ENCODE measurements at places on chromosomes 1 and 21. TPM values are rescaled to one million over a fixed set of nuclear protein-coding genes. Genes with fewer than 3 reads are reported as not detected.

- DNase-seq = peak; percentile 30
Measured at GRCh38 chr1:100539836-100540536, 2.0 kb downstream of the GPR88 start.

DNA sequence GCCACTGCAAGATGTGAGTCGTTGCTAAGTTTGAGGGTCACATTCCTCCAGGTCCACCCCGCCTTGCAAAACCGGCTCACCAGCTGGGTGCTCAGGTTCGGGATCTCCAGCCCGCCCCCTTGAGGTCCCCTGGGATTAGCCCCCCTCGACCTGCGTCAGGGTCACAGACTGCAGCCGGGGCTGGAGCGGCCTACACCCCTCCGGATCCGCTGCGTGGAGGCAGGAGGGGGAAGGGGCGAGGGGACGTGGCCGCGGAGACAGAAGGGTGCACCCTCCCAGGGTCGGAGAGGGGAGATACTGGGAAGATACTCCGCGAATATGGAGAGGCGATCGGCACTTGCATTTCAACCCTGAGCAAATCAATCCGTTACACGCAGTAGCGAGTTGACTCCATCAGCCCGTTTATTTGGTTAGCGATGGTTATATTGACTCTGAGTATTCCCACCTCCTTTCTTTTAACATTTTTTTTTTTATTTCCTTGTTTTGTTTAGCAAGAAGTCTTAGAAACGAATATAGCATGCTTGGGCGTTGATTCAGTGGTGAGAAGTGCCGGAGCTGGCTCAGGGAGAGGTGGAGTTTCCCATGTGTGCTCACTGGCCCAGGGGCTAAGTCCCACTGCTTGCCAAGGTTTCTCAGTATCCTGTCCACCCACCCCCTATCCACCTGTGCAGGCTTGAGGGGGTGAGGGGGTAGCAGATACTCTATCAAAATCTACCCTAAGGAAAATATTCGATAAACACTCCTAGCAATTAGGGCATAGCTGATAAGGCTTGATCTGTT, 997 bp downstream of the IFNAR2 start:
- peak; percentile 28 for DNase-seq

DNA sequence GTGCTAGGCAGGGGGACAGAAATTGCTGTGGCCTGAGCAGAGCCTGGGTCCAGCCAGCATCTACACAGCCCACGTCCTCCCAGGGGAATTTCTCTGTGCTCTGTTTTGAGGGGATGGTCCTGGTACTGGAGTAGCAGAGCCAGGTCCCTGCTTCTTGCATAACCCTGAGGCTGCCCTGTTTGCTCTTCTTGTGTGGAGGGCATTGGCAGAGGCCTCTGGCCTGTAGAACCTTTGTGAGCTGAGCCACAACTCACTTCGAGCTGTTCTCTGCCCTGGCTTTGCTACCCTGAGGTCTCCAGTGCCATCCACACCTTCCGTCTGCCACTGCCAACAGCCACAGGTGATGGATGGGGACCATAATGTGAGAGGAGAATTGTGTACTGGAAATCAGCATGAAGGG, 101.9 kb downstream of the KCNJ15 start:
- no peak for DNase-seq

RHCE gene
- 0.78 TPM for total RNA-seq

GRCh38 chr1:162185314-162186025, 116.0 kb downstream of the NOS1AP start:
- DNase-seq = no peak

GRCh38 chr1:175499595-175500382, 243.6 kb downstream of the TNR start:
- DNase-seq = no peak

KRTAP10-2 gene
- total RNA-seq = not detected

DNA sequence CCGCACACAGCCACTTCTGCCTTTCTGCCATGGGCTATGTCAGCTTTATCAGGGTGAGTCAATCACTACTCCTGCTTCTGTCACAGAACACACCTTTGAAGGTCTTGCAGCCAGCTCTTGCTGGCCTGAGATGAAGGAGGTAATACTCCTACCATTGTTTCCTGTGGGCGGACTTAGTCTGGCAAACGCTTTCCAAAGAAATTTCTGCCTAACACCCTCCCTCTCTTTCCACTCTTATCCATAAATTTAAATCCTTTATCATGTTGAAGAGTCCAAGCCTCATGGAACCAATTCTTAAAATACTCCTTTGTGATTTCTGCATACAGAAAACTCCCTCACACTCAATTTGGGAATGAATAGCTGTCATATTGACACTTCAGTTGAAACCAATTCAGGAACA, 633.1 kb upstream of the CHRM3 start:
- DNase-seq = no peak

AMY1A gene
- total RNA-seq = not detected

DNA sequence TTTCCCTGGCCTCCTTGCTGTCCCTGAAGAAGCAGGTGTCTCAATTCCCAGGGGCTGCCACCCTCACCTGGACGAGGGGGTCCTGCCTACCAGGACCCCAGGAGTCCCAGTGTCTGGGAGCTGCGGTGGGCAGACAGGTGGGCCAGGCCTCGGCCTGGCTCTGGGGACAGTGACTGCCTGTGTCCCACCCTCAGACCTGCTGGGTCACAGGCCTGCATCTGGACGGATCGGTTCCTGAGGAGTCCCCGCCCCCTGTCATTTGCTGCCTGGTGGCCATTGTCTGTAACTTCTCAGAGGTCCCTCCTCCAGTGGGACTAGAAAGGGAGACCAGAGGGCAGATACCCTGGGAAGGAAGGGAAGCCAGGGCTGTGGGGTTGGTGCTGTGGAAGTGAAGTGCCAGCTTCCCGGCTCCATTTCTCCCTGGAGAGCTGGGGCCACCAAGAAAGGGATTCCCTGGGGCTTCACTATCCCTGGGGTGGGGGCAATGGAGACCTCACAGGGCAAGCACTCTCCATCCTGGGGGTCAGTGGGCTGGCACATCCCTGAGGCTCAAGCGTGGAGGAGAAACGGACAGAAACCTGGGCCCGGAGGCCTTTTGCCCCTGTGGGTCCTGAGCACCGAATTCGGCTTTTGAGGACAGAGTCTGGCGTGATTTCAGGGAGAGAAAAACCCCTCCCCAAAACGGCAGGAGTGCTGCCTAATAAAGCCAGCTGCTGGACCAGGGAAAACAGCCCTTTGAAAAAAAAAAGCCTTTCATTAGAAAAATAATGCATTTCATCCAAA, 157.3 kb downstream of the PEX14 start:
- no peak for DNase-seq

- no peak for DNase-seq
Measured at GRCh38 chr21:29130270-29130969, at the start of gene MAP3K7CL. Gene MAP3K7CL, plus strand, starts transcription at chr21:29130644. Its CDS starts 2,701 bp downstream, at chr21:29133345.

EDN2 gene
- not detected for total RNA-seq

DNA sequence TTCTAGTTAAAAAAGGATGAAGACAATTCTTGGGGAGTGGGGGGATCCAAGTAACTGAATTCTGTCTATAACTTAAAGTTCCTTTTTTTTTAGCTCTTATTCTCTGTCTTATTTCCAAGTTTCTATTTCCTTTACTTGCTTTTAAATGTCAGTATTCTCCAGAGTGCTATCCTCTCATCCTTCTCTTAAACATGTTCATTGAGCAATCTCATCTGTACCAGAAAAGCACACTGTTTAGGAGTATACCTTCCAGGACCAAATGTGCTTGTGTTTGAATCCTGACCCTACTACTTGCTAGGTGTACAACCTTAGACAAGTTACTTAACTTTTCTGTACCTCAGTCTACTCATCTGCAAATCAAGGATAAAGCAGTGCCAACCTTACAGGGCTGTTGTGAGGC, 50.1 kb downstream of the AKT3 start:
- no peak for DNase-seq

- DNase-seq = no peak
Measured at GRCh38 chr1:36100376-36100775, 11.7 kb downstream of the ADPRS start.

SORT1 gene
- total RNA-seq = 3.2 TPM

- no peak for DNase-seq
Measured at GRCh38 chr1:174996476-174996875, 3.3 kb upstream of the CACYBP start.

GRCh38 chr1:8874230-8875201, 4.0 kb downstream of the ENO1 start:
- no peak for DNase-seq

- DNase-seq = peak; percentile 14
Measured at GRCh38 chr1:29849038-29849750, 612.9 kb downstream of the PTPRU start.

DNA sequence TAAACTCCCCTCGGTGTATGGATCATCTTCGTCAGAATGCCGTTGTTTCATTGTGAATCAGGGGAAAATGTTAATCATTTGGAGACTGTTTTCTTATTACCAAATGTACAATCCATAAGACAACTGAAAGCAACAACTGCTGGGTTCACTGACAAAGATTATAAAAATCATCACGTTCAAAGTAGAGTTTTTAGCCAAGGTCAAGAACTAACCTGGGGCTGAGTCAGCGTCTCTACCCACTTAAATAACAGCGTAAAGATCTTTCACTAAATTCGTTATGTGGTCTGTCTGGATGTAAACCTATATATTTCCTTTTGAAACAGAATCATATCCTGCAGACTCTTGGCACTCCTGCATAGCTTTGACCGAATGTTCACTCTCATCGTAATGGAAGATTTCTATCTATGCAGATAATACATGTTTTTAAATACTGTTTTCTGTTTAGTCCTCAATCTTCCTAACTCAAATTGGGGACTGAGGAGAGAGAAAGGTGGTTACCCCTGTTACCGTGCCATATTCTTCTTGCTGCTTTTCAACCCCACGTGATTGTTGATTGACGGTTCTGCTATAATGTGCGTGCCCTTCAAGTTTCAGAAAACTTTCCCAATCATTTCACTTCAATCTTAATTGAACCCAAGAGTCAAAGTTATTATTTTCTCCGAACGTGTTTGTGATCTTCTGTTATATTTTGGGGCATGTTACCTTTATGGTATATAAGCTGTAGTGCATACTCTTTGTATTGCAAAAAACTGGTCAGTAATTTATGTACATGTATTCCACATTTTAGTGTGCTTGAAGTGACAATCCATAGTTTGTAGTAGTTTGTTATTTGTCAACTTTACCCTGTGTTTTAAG, 15.6 kb upstream of the NCMAP start:
- DNase-seq = no peak

DNA sequence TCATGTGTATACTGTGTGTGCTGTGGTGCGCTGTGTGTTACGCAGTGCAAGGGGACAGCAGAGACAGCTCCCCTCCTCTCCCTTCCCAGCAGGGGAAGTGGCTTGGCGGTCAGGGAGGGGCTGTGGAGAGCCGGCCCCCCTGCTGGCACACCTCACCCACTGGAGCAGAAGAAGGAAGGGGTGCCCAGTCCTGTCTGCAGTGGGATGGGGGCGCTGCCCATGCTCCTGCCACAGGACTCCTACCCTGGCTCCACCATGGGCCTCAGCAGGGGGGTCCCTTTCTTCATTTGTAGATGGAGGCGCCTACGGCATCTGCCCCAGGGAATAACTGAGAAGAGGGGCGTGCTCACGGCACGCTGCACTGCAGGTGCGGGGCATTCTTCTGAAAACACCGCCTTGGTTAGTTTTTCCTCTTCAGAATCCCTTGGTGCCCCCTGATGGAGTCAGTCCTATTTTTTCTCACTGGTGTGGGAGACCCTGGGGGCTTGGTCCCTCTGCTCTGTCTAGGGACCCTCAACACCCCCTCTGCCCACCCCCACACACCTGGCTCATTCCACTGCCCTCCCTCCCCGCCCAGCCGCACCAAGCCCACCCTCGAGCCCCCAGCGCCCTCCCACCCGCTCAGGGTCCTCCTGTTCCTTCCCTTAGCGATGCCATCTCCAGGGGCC, 13.8 kb upstream of the LDLRAP1 start:
- DNase-seq = no peak

- DNase-seq = no peak
Measured at GRCh38 chr1:109929170-109929569, 18.5 kb downstream of the CSF1 start.

PGBD5 gene
- total RNA-seq = not detected

CYP4Z1 gene
- total RNA-seq = not detected

- no peak for DNase-seq
Measured at GRCh38 chr1:101219924-101220870, 16.6 kb upstream of the S1PR1 start.

DNA sequence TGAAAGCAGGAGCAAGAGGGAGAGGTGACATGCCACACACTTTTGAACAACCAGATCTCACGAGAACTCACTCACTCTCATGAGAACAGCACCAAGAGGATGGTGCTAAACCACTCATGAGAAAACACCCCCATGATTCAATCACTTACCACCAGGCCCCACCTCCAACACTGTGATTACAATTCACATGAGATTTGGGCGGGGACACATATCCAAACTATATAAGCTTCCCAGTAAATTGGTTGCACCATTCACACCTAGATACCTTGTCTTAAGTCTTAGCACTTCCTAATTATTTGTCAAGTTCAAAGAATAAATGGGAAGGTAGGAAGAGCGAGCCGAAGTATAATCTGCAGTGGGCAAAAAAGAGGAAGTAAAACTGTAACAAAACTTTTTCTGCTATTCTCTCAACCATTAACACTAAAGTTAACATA, 34.3 kb downstream of the AMY1C start:
- DNase-seq = no peak

GRCh38 chr1:96059276-96059675, 662.3 kb upstream of the PTBP2 start:
- no peak for DNase-seq

- peak; percentile 10 for DNase-seq
Measured at GRCh38 chr1:69567652-69568420, at the start of gene LRRC7. Gene LRRC7, plus strand, starts transcription at chr1:69567922. Its CDS starts 718 bp downstream, at chr1:69568640.
